Dermis microvascular lymphatic vessel endothelial cell (primary cell): ENCODE measurements at places on chromosomes 3 and 15.

DNA sequence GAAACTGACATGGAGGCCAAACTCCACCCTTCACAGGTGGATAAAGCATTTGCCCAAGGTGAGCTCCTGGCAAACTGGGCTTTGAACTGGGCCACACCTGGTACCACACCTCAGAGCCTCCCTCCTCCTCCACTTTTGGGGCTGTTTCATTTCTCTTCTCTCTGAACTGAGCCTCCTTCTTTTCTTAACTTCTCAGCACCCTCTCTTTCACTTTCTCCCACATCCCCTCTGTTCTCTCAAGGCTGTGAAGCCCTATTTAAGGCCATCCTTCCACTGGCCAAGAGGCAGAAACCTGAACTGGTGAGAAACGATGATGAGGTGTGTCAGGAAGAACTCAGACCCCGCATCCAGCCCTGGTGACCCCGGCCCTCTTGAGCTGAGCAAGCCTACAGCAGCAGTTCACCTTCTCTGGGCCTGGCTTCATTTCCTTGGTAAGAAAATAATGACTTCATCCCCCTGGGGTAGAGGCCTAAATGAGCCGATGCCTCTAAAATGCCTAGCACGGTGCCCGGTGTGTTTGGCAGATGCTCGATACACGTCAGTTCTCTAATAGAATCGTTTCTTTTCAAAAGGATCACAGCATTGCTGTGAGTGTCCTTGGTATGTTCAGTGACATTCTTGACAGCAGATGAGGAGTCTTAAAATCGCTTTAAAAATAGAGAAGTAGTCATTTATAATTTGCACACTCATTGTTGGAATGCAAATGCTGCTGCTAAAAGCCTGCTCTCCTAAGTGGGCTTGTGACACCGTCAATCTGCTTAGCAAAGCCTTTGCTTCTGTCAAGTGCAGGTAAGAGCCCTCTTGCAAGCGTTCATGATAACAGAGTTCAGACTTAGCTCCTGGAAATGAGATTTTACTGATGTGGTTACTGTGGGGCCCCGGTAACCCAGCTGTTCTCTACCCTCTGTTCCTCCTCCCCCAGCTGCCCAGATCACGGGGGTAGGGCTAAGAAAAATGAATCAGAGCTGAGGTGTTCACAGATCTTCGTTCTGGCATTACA is 97.7 kb upstream of the ATP2B2 start:
- DNase-seq, result no peak

DNA sequence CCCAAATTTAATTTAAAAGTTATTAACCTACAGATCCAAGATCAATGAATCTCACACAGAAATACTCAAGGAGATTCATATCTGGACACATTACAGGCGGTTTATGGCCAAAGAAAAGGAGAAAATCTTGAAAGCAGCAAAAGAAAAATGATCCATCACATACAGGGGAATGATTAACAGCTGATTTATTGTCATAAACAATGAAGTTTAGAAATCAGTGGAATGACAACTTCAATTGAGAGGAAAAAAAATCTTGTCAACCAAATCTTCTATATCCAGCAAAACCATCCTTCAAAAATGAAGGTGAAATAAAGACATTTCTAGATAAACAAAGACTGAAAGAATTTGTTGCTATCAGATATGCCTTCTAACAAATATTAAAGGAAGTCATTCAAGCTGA is 156.2 kb upstream of the SEMA6D start:
- no peak for DNase-seq

- DNase-seq, result no peak
Observed at GRCh38 chr3:182568876-182569275, 224.4 kb upstream of the ATP11B start.

DNA sequence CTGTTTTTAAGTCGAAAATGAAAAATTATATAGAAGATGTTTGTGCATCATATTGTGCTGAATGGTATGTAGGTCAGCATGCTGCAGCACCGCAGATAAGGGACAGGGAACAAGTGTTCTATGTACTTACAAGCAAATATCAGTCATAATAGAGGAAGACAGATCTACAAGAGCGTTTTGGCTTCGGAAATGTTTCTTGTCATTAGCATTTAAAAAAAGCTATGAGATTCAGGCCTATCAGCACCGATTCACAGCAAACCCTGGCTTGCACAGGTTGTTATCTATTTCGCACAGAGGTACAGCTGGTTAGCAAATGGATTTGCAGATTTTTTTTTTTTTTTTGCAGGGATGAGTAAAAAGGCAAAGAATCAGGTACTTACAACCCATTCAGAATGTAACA is 204.2 kb upstream of the TBC1D5 start:
- DNase-seq, result no peak

- no peak for DNase-seq
Observed at GRCh38 chr3:136332302-136332701, 82.2 kb downstream of the PCCB start.

GRCh38 chr3:194617827-194618226 is 15.4 kb downstream of the TMEM44 start:
- DNase-seq, result no peak

GRCh38 chr3:126746395-126747177 is 42.5 kb downstream of the CHCHD6 start:
- no peak for DNase-seq

DNA sequence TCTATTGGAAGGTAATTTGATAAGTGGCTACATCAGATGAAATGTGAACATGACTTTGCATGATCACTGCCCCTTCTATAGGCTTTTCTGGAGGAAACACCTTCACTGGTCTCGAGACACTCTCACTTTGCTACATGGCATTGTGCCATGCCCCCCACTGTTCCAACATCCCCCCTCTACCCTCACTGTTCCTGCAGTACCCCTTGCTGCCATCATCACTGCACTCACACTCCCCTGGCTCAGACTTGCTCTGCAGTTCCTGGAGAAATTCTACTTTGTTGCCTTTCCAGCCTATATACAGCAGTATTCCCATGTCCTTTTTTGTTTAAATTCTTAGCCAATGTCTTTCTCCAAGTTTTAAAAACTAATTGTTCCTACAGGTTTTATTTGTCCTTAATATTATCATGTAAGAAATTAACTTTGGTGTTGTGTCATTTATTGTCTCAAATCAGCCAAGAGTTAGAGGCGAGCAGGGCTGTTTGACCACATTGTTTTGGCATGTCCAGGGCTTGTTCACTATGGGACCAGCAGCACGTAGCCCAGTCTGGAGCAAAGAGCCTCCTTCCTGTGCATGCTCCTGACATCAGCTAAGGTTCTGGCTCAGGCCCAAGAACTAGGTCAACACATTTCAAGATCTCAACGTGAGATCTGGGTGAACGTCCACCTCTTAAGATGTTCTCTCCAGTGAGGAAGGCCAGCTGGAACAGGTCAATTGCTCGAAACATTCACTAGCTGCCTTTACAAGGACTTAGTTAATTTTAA is 246.4 kb downstream of the SLC9A9 start:
- no peak for DNase-seq

DNA sequence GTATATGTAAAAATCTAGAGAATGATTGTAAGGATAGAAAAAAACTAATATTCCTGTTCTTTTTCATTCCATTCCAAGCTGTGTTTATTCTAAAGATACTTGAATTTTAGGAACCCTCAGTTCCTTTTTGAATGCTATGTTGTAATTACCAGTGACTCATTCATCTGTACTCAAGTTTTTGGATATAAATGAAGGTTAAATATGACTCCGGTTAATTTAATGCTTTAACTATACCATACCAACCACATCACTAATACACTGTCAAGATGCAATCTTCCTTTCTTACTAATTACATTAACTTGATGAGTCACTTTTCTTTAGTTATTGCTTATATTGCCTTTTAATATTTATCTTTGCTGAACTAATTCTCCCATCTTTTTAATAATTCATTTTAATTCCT is 68.8 kb upstream of the ZNF148 start:
- DNase-seq, result no peak
